Bone marrow (tissue), 2 donors: ENCODE measurements at places on chromosomes 2 and 18.

DNA sequence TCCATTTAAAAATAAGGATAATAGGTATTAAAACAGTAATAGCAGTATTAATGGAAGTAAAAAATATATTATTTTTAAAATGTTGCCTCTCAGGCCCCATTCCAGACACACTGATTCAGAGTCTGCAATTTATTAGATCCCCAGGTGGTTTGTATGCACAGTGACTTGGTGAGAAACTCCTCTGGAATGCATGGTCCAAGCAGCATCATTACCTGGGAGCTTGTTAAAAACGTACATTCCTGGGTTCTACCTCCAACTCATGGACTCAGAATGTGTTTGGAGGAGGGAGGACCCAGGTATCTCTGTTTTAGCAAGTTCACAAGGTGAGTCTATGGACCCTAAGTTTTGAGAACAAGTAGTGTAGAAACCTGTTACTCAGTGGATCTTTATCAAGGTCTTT, 95.6 kb downstream of the ITGA4 start:
- DNase-seq: no peak

- no peak for DNase-seq
Measured at GRCh38 chr18:3425030-3425429, 24.9 kb upstream of the TGIF1 start.

DNA sequence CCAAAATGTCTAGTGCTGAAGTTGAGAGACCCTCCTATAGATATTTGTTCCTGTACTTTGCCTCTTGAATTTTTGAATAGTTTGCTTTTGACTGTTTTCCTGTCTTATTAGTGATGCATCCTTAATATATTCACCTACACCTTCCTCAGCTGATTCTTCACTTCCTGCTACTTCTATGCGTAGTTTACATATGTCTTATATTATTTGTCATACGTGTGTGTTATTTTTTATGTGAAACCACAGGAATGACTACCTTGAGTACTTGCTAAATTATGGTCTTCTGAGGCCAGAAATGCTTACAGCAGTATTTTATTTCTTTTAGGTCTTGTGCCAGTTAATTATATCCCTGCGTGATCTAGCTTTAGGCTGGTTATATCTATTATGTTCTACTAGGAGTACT, 9.9 kb downstream of the UBE2E3 start:
- no peak for DNase-seq

DNA sequence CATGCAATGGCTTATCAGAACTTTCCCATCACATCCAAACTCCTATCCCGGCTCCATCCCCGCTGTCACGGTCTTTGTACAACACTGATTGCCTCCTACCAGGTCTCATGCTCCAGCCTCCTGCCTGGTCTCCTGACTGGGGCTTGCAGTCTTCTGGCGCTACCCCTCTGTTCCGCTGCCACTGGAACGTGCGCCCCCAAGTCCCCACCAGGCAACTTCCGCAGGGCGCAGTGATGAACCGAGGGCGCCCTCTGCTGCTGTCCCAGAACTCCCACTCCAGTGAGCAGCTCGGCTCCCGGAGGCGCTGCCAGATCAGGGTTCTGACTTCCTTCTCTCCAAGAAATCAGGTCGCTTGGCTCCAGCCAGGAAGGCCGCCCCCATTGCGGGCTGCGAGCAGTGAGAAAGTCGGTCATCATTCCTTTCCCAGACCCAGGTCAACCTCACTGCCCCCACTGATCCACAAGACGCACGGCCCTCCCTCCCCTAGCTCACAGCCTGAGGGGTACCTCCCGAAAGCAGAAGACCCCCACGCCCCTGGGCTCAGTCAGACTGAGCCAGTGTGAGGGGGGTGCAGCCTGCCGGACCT, 43.9 kb upstream of the RAB11FIP5 start:
- no peak for DNase-seq

- DNase-seq: no peak
Measured at GRCh38 chr2:190961918-190962487, 52.0 kb downstream of the STAT1 start.

DNA sequence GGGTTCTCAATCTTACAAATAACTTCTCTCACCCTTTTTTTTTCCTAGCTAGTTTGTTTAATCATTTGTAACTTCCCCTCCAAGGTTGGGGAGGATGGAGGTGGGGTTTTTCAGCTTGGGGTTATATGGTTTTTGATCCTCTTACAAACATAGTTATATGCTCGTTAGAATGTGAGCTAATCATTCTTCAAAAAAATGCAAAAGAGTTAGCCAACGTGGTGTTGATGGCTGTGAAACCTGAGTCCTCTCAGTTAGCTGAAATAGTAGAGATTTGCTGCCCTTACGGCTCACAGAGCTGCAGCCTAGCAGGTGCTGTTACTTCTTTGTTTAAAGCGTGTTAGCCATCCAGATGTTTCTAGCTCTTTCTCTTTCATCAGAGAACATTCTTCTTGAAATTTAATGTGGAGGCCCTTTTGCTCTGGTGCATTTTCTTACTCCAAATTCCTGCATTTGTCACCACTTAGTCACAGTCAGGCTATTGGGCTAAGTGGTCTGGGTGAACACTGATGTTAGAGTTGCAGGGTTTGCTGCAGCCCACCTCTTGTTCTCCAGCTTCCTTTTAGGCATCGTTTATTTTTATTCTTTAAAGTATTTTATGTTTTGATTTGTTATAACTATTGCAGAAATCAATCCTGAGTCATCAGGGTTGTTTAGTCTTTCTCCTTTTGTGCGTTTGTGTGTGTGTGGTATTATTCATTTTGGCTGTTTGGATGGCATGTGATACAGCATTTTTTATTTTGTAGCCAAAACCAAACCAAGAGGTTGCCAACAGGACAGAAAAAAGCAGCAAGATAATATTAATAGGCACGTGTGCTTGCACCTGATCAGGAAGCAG, 41.1 kb downstream of the LIMS1 start:
- no peak for DNase-seq

GRCh38 chr2:174493549-174494331, 6.9 kb upstream of the GPR155 start:
- no peak for DNase-seq

DNA sequence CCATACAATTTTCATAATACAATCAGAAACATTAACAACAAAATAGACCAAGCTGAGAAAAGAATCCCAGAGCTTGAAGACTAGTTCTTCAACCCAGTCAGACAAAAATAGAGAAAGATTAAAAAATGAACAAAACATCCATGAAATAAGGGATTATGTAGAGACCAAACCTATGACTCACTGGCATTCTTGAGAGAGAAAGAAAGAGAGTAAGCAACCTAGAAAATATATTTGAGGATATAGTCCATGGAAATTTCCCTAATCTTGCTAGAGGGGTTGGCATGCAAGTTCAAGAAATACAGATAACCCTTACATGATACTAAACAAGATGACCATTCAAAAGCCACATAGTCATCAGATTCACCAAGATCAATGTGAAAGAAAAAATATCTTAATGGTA, 281.7 kb downstream of the CCDC85A start:
- no peak for DNase-seq

GRCh38 chr18:9577361-9577760, 37.0 kb downstream of the PPP4R1 start:
- DNase-seq: no peak

- DNase-seq: no peak
Measured at GRCh38 chr2:235740821-235741220, 247.0 kb downstream of the AGAP1 start.
